NCI-H524 treated with DMSO at 0.1 percent for 48 hours (cell line): ENCODE measurements at places on chromosomes 1 and 21.

- DNase-seq = no peak
Measured at GRCh38 chr1:208218237-208219097, 25.7 kb downstream of the PLXNA2 start.

DNA sequence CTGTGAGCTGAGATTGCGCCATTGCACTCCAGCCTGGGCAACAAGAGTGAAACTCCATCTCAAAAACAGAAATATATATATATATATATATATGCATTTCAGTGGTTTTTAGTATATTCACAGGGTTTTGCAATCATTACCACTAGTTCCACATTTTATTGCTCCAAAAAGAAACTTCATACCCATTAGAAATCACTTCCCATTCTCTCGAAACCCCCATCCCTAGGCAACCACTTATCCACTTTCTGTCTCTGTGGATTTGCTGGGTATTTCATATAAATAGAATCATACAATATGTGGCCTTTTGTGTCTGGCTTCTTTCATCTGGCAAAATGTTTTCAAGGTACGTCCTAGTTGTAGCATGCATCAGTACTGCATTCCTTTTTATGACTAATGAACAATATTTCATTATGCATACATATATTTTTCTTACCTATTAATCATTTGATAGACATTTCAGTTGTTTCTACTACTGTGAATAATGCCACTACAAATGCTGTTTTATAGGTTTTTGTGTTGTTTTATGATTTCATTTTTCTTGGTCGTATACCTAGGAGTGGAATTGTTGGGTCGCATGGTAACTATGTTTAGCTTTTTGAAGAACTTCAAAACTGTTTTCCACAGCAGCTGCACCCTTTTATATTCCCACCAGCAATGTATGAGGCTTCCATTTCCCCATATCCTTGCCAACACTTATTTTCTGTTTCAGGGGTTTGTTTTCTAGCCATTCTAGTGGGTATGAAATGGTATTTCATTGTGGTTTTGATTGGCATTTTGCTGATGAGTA is 95.9 kb downstream of the PHTF1 start:
- DNase-seq = no peak

- no peak for DNase-seq
Measured at GRCh38 chr1:4002741-4003140, 102.7 kb upstream of the C1orf174 start.

GRCh38 chr1:23718482-23718881 is 24.8 kb upstream of the ELOA start:
- no peak for DNase-seq

DNA sequence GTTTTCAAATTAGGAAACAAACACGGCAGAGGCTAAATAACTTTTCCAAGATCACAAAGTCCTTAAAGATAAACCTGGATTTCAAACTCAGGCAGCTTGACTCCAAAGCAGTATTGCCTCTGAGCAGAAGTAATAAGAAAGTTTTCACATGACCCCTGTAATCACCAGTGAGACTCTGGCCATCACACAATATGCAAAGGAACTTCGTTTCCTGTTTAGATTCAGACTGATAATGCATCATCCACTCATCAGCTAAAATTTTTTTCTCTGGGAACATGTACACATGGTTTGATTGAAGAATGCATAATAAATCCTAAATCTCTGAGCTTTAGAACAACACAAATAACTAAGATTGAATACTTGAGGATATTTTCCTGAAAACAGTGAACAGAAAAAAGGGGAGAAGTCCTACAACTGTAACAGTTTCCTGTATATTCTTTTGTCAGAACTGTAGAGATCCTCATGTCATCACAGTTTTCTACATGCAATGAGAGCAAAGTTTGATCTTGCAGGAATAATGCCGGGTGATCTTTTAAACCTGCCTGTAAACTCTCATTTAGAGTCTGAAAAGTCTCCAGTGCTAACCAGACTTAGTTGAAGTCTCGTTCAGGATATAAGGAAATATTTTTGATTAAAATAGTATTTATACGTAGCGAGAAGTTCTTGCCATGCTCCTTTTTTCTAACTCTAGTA is 225.3 kb downstream of the SPATA17 start:
- DNase-seq = no peak

DNA sequence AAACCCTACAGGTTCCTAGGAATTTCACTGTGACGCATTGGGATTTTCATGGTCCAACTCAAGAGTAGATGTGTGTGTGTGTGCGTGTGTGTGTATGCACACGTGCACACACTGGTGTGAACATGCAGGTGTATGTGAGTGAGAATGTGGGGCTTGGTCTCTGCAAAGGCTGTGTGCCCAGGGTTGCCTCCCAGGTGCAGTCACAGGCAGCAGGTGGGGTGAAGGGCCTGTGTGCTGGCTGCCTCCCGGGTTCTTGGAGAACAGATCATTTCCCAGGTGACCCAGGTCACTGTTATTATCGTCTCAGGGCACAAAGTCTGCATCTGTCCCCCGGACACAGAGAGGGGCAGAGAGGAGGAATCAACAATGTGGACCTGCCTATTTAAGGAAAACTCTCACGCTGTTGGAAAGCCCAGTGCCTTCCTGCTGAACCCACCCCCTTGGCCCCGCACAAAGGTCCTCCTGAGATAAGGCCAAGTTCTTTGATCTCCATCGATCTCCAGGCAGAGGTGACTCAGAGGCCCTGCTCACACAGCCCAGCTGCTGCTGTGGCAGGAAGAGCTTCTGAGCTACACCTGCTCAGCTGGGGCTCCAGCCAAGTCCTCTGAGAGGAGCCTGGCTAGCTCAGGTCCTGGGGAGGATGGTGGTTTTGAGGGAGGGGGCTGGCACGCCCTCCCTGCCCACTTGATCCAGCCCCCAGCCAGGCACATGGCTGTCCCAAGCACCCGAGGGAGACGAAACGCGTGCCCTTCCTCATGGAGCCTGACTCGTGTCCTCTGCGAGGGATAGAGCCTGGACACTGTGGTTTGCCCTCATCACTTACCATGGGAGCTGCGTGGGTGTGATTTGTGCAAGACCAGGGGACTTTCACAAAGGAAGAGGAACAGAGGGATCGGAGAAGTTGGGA is 134.0 kb upstream of the ARHGEF16 start:
- no peak for DNase-seq
